ENCODE measurements at places on chromosomes 4 and X. TPM values are rescaled to one million over a fixed set of nuclear protein-coding genes. Genes with fewer than 3 reads are reported as not detected.

The GLOD5 gene
- not detected for total RNA-seq

The EGF gene
- total RNA-seq = 1.3 TPM

The SULT1E1 gene
- 0.33 TPM for total RNA-seq

The IL21 gene
- total RNA-seq = not detected

The ANXA3 gene
- total RNA-seq = 4.3 TPM

The CDKL2 gene
- total RNA-seq = 2.5 TPM

The FGF2 gene
- total RNA-seq = 40.9 TPM

The ARHGAP36 gene
- total RNA-seq = not detected

The VSIG4 gene
- not detected for total RNA-seq

The DRP2 gene
- 1.7 TPM for total RNA-seq

The FOXR2 gene
- not detected for total RNA-seq

The UGT2B11 gene
- total RNA-seq = not detected

The MAGEA10 gene
- total RNA-seq = not detected

The GRIA2 gene
- under 0.01 TPM for total RNA-seq

The ANXA10 gene
- 10.7 TPM for total RNA-seq

The PAGE2 gene
- total RNA-seq = not detected

The SSX2B gene
- total RNA-seq = not detected

The BRS3 gene
- not detected for total RNA-seq

The RRAGB gene
- 11.8 TPM for total RNA-seq

The VCX gene
- not detected for total RNA-seq

The CCDC110 gene
- total RNA-seq = 2.0 TPM

The CTAG1A gene
- not detected for total RNA-seq

The CT45A3 gene
- total RNA-seq = not detected

The ESX1 gene
- total RNA-seq = not detected

The ARMCX1 gene
- total RNA-seq = 68.4 TPM

The GPAT3 gene
- 30.2 TPM for total RNA-seq

The CHIC2 gene
- 43.9 TPM for total RNA-seq

The POU3F4 gene
- total RNA-seq = not detected

The ERAS gene
- total RNA-seq = not detected

The NXF2B gene
- total RNA-seq = not detected

The DNAAF6 gene
- total RNA-seq = not detected

The SERPINA7 gene
- not detected for total RNA-seq

The ARHGAP10 gene
- total RNA-seq = 33.6 TPM

The PAGE1 gene
- total RNA-seq = not detected

The ACE2 gene
- not detected for total RNA-seq

The FBXL5 gene
- 136 TPM for total RNA-seq

The CENPVL1 gene
- total RNA-seq = not detected

The MTTP gene
- total RNA-seq = not detected

The GATA1 gene
- total RNA-seq = not detected

The SPP1 gene
- total RNA-seq = 58.1 TPM

The FHL1 gene
- 106 TPM for total RNA-seq

The BEX5 gene
- total RNA-seq = 0.33 TPM

The TMPRSS11B gene
- total RNA-seq = not detected

The MAPK10 gene
- total RNA-seq = 21.1 TPM

The CCDC158 gene
- total RNA-seq = 0.37 TPM

The HAUS7 gene
- 19.6 TPM for total RNA-seq

The HEPH gene
- 19.0 TPM for total RNA-seq

The XKRX gene
- total RNA-seq = under 0.01 TPM

The S100P gene
- total RNA-seq = not detected

The CT45A8 gene
- not detected for total RNA-seq

The SPATA18 gene
- 4.4 TPM for total RNA-seq

The FAM50A gene
- 112 TPM for total RNA-seq

The CACNA1F gene
- total RNA-seq = not detected

The FHDC1 gene
- total RNA-seq = 0.25 TPM

The GAGE1 gene
- not detected for total RNA-seq

The TIGD4 gene
- total RNA-seq = 0.50 TPM

The TCEAL5 gene
- not detected for total RNA-seq

The HSD17B13 gene
- 0.22 TPM for total RNA-seq

The VCX3A gene
- total RNA-seq = not detected

The MEPE gene
- not detected for total RNA-seq
